NCI-H2029 (cell line): ENCODE measurements at places on chromosomes 3 and 15.

DNA sequence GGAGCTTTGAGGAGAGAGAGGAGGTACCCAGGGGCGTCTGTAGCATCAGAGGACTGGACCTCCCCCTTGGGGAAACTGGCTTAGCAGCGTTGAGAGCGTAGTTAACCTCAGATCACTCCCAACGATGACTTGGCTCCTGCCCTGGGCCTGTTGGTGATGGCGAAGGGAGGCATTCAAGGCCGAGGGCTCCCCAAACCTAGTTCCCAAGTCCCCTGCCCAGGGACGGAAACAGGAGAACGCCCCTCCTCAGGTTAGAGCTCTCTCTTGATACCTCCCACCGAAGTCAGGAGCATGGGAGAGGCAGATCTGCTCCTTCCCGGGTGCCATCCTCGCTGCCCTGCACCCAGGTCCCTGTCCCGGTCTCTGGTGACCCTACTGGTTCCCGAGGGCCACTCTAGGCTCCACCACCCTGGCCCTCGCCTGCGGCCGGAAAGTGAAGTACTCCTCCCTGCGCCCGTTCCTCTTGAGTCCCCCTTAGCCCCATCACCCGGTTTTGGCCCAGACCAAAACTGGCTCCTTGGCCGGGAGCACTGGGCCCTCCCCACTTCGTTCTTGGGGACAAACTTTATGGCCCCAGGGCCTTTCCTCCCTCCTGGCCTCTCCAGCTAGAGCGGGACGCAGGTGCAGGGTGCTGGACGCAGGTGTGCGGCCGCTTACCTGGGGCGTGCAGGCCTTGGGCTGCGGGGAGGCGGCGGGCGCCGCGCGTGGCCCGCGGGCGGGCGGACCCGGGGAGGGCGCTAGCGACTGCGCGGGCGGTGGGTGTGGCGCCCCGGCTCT lies 2.6 kb upstream of the SKOR1 start:
- no peak for DNase-seq

GRCh38 chr15:95658799-95659198 lies 671.7 kb upstream of the NR2F2 start:
- no peak for DNase-seq

- DNase-seq, result no peak
Measured at GRCh38 chr3:126464997-126465396, 10.7 kb downstream of the ZXDC start.

GRCh38 chr3:181696626-181697230 lies 15.0 kb upstream of the SOX2 start:
- no peak for DNase-seq

- DNase-seq, result no peak
Measured at GRCh38 chr15:55248895-55249294, 40.7 kb downstream of the RAB27A start.

DNA sequence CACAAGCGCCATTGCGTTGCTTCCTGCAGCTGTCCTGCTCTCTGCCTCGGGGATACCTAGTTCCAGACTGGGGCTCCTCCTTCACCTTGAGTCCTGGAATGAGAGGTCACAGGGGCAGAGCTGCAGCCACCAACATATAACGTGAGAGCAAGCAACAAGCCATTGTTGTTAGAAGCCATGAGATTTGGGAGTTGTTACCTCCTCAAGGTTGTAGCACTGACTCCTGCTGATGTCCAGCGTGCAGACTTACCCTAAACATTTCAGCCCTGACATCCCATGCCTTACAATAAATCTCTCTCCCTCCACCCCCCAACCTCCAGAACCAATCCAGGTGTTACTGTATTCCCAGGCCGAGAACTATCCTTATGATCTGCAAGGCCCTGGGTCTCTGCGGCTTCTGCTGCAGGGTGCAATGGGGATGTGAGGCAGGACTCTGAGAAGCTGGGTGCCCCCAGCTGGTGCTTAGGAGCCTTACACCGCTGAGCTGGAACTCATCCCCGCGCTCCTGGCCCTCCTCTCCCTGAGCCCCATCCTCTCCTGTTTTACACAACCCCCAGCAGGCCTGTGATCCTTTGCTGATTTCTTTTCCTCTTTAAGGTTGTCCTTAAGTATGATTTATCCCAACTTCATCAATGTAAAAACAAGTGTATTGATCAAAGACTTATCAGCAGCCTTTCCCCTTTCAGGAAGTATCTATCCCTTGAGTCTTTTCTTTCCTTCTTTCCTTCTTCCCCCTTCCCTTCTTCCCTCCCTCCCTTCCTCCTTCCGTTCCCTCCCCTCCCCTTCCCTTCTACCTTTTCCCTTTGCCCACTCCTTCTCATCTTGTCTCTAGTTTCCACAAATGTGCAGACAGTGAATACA lies 84.2 kb upstream of the ABHD2 start:
- no peak for DNase-seq

DNA sequence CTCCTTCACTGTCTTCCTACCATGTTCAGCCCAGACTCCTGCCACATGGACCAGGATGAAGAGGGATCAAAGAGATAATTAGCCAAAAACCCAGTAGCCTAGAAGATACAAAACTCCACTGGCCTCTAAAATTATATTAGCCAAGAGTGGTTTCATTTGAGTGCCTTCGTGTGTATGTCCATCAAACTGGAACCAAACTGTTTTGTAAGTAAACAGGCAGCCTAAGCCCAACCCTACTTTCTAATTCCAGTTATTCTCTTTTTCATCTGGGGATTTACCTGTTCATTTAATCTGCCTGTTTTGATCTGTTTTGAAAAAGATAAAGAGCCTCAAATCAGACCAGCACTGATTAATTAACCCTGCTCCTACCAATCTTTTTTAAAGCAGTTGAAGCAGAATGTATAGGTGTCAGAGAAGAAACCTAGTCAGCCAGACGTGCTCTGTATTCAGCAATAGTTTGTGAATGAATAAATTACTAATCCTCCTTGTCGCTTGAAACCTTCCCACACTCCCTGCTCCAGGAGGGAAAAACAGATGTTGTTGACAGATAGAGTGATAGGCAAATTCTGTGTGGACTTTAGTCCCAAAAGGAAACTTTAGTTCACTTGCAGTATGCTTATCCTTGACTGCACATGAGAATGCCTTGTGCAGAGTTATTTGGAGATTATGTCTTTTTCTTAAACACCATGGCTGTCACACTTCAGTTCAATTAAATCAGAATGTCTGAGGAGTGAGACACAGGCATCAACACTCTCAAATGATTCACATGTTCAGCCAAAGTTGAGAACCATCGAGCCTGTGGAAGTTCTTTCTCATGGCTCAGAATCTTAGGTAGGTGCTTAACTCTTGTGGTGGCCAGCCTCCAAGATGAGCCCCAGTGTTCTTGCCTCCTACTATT lies 55.5 kb upstream of the ZBED2 start:
- no peak for DNase-seq
